ENCODE measurements at places on chromosomes 12 and 14.

DNA sequence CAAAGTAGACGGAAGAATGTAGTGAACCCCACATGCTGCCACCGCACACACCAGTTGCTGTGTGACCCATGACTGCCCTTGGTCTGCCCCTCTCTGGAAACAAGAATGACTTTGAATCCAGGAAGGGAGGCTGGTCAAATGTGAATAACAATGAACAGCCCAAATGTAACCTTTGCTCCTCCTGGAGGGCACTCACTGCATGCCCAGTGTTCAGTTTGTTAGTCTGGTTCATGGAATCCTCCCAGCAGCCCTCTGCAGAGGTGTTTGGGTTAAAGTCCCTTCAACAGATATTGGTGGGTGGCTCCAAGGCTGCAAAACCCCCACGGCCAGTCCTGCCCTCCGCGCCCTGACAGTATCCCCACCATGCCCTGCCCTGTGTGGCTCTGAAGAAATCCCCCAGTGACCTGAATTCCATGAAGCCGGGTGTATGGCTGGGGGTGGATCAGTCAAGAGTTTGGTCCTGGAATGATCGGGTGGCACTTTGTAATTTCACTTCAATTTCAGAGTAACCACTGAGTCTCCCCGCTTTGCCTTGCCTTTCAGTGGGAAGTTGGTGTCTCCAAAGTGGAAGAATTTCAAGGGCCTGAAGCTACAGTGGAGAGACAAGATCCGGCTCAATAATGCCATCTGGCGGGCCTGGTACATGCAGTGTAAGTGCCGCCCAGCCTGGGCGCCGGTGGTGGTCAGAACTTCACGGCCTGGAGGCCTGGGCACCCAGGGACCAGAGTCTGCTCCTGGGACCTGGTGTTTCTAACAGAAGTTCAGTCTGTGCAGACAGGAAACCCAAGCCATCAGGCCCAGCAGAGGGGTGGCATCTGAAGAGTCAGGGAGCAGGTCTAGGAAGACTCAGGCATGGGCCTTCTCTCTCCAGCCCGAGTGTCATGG is 47.1 kb downstream of the IL31 start:
- no peak for DNase-seq

DNA sequence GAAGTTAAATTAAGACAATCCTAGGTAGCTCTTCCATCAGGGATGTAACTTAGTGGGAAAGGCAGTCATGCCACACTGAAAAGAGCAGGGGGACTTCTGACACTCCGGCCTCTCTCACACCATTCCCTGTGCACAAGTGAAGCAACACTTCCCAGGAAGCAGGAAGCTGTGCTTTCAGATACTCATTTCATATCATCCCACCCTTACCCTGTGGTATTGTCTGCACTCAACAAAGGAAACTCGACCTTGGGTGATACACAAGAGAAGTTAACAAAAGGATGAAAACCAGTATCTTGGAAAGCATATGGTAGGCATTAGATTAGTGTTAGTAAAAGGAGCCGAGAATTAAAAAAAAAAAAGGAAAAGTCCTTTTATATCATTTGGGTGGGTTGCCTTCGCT is 61.3 kb upstream of the MDM1 start:
- no peak for DNase-seq

DNA sequence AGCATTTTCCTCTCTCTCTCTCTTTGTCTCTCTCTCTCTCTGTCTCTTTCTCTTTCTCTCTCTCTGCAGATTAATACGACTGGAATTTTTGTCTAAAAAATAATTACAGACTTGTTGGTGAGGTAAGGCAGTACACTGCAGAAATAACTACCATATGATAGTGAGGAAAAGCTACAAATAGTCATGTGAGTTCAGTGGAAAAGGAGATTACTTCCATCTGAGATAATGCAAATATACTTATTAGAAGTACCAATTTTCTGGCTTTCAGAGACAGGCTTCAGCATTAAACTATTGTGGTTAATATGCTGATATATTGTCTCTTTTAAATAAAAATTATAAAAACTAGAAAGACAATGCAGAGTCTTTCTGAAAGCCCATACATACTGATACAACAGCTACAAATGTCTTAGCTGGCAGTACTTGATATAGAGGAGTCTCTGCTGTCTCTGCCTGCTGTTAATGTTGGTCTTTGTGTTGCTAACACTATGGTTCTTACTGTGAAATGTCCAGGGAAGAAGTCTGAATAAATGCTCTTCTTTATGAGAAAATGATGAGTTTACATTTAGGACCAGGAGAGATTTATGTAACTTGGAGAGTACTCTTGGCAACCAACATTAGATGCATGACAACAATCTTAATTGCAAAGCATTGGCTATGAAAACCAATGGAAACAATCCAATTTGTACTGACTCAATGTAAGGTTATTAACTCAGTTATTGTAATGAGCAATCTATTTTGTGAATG is 167.0 kb downstream of the LRFN5 start:
- no peak for DNase-seq

- no peak for DNase-seq
These were observed 19.3 kb downstream of the TAS2R50 start for GRCh38 chr12:10967409-10967808.

DNA sequence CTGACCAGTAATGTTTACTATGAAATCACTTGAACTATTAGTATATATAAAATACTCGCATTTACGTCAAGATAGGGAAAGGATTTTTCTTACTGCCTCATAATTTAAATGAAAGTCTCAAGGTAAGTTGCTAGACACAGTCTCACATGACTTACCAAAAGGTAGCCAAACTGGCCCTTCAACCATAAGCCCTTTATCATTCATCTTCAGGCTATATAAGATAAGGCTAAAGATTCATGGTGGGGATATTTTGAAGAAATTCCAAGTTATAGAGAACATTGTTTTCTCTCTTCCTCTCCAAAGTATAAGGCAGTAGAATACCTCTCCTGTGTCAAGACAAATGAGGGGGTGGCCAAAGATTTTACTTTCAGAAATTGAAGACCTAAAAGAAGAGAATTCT is 23.4 kb downstream of the KIF21A start:
- no peak for DNase-seq

GRCh38 chr12:104578453-104578852 is 121.7 kb downstream of the CHST11 start:
- DNase-seq, result no peak

- DNase-seq, result no peak
These were observed 85.5 kb downstream of the TGFB3 start for GRCh38 chr14:75896341-75896740.

- no peak for DNase-seq
These were observed 10.6 kb upstream of the PLEKHD1 start for GRCh38 chr14:69473946-69474345.

- no peak for DNase-seq
These were observed 651.6 kb upstream of the LRFN5 start for GRCh38 chr14:40955131-40955505.
